ENCODE measurements at places on chromosomes 7 and 10.

DNA sequence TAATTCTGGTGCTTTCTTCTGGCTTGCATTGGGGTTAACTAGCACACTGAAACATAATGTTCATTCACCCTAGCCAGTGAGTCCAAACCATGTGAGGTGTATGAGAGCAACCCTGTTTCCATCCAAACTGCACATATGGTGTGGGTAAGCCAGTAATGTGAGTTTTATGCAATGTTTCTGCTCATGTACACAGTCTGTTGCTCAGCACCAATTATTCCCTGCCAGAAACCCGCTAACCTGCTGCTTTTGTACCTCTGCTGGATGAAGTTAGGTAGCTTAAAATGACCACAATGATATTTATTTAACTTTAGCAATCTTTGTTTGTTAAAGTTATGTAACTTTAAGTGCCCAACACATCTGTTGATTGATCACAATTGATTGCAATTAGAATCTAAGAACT lies 93.7 kb upstream of the RPA3 start:
- no peak for DNase-seq

DNA sequence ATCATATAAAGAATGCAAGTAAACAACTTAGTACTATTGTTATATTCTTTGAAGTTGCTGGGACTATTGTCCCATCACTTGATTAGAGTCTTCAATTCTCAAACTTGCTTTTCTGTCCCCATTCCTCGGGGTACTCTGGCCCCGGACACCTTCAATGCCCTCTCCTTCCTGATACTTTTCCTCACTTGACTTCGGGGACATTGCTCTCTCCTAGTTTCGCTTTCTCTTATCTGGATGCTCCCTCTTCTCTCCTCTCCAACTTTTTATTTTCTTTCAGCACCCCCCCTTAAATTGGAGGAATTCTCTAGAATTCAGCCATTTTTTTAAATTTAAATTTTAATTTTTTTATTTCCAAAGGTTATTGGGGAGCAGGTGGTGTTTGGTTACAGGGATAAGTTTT lies 10.6 kb upstream of the OPTN start:
- DNase-seq = no peak

- DNase-seq = no peak
Measured at GRCh38 chr10:63917363-63917762, 396.2 kb downstream of the REEP3 start.

- no peak for DNase-seq
Measured at GRCh38 chr7:34190299-34190698, 285.0 kb downstream of the BMPER start.

GRCh38 chr7:94444813-94445212 lies 50.1 kb downstream of the COL1A2 start:
- DNase-seq = no peak

DNA sequence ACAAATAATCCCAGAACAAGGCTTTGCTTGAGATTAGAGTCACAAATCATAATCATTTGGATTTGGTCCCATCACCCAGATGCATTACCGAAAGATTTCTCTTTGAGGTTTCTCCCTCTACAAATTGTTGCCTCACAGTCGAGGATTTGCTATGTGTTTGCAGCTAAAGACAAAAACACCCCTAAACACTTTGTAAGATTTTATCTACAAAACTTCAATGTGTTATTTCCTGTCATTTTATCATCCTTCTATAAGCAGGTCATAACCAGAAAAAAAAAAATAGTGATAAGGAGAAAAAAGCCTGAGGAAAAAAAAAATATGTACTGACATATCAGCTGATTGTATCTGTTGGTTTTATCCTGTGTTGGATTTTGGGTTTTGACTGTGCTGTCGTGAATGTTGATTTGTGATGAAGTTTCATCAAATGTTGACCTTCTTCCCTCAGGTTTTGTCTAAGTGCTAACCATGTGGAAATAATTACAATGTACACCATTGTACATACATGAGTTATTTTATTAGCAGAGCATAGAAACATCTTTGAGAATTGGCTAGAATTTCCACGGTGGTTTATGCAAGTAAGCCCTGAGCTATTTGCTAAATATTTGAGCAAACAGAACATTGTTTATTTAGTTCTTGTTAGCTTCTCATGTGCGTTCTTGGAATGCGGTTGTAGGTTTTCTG lies 274.4 kb downstream of the NEBL start:
- DNase-seq = no peak

DNA sequence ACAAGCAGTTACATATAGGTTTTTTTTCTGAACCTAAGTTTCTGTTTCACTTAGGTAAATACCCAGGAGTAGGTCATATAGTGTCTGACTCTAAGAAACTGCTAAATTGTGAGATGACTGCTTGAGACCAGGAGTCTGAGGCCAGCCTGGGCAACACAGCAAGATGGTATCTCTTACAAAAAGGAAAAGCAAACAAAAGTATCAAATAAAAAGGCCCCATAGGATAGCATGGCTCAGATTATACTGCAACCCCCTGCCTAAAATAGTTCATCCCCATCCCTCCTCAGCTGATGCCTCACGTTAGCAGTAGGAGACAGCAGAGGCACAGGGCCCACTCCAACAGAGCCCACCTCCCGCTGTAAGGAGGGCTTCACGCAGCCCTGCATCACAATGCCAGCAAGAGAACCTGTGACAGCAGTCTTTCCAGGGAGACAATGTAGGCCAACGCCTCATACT lies 90.3 kb downstream of the SRPK2 start:
- DNase-seq = no peak

GRCh38 chr7:106220307-106220706 lies 64.5 kb downstream of the NAMPT start:
- DNase-seq = no peak

DNA sequence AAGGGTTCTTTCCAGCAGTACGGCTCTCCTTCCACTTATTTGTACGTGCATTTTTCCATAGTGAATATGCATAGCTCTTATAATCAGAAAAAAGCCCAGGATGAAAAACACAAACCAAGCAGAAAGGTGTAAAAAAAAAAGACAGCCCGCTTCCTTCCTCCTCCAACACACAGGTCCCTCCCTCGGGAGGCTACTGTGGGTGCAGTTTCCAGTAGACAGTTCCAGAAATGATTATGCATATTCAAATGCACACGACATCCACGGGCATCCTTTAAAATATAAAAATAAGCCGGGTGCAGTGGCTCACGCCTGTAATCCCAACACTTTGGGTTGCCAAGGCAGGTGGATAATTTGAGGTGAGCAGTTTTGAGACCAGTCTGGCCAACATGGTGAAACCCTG lies 59.9 kb downstream of the TNRC18 start:
- no peak for DNase-seq

- DNase-seq = no peak
Measured at GRCh38 chr7:10740805-10741204, 232.9 kb upstream of the PHF14 start.

GRCh38 chr10:73509695-73510094 lies 13.9 kb upstream of the PPP3CB start:
- no peak for DNase-seq

DNA sequence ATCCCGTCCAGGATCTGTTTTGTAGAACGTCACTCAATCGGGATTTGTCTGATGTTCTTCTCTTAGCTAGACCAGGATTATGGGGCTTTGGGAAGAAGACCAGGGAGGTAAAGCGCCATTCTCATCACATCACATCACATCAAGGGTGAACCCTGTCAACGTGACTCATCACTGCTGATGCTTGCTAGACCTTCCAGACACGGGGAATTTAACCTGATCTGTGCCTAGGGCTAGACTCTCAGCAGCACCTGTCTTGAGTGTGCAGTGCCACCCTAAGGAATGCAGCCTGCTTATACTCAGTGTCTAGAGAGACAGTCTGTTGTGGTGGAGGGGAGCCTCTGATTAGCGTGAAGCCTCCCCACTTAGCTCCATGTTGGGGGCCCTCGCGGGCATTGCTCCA lies 678.6 kb upstream of the FOXK1 start:
- DNase-seq = no peak

DNA sequence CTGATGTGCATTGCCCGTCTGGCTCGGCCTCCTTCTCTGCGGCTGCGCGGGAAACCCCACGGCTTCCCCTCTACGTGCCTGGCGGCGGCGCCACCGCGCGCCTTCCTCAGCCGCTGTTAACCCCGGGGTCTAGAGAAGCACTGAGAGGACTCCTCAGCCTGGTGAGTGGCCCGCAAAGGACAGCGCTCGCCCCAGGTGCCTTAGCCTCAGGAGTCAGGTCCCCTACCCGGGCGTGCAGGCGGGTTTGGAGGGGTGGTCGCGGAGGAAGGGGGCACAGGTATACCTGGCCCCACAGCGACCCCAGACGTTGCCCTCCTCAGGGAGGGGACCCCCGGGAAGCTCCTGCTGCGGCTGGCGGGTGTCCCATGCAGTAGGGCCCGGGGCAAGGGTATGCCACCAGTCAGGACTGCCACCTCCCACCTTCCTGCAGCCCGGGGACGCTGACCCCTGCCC lies 51.0 kb downstream of the ARL5B start:
- DNase-seq = no peak

DNA sequence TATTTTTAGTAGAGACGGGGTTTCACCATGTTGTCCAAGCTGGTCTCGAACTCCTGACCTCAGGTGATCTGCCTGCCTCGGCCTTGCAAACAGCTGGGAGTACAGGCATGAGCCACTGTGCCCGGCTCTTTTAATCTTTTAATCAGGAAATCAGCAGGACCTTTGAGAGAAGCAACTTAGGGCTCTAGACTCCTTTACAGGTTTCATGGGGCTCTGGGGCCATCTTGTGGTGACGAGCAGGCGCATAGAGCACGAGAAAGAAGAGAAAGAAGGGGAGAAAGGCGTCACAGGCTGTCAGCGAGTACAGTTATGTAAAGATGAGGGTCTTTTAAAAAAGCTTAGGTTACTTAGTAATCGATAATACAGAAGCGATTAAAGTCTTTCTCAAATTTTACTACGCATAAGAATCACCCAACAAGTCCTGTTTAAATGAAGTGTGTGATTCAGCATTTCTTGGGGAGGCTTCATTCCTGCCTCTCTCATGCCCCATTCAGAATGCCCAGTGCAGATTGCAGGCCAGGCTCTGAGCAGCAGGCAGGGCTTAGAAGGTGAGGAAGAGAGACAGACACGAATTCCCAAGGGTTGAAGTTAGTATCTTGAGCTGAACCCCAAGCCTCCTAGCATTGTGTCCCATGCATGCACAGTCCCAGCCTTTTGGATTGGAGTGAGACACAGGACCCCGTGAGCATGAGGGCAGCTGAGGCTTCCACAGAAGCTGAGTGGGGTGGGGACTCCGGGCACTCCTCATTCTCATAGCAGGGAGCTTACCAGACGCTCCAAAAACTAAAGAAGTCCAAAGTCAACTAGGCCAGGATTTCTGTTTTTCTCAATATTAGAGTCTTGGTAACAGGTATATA lies 23.6 kb upstream of the PFKP start:
- DNase-seq = peak; percentile 52

DNA sequence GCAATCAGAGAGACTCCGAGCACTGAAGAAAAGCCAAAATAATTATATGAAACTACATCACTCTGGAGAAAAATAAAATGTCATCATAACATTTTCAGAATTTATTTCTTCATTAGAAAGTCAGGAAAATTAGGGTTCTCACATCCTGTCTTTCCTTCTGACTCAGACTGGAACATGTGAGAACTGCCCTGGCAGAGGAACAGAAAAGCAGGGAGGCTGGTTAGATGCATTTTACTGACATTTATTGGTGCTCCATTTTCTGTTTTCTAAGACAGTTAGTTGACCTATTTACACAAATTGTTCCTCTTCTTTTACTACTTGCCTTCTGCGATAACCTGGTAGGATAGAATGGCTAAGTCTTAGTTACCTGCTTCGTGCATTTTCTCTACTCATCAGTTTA lies 58.6 kb upstream of the ANK3 start:
- no peak for DNase-seq

DNA sequence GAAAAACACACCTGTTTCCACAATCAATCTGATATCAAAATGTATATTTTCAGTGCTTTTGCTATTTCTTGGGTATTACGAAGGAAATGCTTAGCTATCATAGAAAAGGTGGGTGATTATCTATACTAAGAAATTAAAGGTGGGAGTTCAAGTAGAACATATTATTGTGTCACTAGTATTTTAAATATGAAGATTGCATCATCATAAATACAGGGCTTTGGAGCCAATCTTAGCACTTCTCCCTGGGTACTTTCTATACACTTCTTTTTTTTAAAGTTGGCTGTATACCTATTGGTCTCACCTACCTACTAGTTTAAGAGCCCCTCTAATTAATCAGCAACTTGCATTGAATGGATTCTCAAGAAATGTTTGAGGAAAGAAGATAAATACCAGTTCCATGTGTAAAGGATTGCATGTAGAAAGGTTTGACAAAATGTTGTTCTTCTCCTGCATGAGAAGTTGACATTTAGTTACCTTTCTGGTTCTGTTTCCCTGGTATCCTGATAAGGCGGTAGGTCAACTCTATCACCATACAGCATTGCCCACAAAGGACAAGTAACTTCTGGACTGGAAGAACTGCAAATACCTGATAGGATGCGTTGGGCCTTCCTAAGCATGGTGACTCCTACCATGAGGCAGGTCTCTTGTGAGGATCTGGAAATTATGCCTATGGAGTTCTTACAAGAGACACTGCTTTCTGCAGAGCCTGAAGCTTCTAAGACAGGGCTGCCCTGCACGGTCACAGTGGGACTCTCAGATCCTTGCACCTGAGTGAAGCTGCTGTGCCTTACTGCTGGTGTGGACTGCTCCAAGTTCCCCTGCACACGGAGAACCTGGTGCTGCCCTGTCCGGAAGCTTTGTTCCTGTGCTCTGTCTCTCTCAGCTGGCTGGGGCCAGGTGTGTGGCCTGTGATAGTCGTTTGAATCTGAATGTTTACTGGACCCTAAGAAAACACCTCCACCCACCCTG lies 32.1 kb upstream of the PDSS1 start:
- DNase-seq = no peak

GRCh38 chr10:128074589-128074988 lies 51.6 kb downstream of the MKI67 start:
- no peak for DNase-seq

- no peak for DNase-seq
Measured at GRCh38 chr7:139808846-139809442, 20.1 kb upstream of the TBXAS1 start.

DNA sequence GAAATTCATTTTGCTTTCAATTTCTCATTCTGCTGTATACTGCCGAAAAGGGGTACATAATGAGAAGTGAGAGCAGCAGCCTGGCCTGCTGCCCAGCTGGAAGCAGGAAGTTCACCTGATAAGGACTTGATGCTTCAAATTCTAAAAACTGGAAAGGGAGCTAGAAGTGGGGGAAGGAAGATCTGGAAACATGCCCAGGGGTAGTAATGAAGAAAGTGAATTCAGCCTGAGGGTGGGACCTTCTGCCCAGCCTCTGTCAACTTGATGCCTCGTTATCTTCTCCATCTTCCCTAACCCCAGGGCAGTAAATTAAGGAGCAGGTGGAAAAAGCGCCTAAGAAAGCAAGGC lies 69.4 kb downstream of the ARMH3 start:
- no peak for DNase-seq

DNA sequence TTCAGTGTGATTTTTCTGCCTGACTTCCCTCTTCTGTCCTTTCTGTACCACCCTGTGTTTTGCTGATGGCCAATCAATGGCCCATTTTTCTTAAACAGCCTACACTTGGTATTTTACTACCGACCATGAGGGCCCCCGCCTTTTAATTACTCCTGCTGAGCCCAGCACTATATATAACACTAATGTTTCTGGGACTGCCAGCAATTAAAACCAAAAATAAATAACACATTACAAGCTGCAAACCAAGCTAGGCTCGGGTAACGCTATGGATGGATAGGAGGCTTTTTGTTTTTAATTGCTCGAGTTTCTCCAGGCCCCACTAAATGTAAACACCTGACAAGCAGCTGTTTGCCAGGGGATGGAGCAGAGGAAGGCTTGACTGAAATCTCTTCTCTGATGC lies 915.4 kb upstream of the AUTS2 start:
- no peak for DNase-seq

Measured in HFF-Myc (cell line).